ENCODE measurements at places on chromosomes 16 and 17. TPM values are rescaled to one million over a fixed set of nuclear protein-coding genes. Genes with fewer than 3 reads are reported as not detected.

CCL15 gene
- not detected for total RNA-seq

GRCh38 chr16:23842137-23842600, 6.4 kb downstream of the PRKCB start:
- no peak for DNase-seq

DNA sequence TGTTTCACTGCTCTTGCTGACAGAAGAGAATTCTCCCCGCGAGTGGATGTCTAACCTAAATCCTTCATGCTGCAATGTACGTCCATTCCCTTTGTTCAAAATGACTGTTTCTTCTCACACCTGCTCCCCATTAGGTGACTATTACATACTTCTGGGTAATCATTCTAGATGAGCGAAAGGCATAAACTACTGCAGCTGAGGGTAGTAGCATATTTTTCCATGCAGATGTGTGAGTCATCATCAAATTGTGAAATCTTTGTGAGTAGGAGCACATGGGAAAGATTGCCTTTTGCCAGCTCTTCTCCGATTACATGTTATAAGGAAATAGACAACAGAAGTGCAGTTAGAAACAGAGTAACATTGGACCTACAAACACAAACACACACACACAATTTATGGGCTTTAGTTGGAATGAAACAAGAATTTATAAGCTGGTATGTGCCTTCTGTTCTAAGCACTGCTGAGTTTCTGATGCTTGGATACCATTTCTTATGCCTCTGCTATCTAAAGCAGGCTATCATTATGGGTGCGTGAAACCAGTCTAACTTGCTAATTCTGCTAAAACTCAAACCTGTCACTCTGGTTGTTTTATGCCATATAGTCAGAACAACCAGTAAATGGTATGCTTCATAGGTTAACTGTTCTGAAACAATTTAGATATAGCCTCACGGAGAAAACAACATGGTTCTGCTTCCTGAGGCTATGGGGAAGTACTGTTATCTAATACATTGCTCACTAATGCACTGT, 346.9 kb upstream of the PSMD7 start:
- DNase-seq = no peak

GRCh38 chr17:14448818-14449217, 147.9 kb downstream of the HS3ST3B1 start:
- no peak for DNase-seq

- no peak for DNase-seq
Measured at GRCh38 chr16:82738699-82739098, 111.9 kb downstream of the CDH13 start.

DNA sequence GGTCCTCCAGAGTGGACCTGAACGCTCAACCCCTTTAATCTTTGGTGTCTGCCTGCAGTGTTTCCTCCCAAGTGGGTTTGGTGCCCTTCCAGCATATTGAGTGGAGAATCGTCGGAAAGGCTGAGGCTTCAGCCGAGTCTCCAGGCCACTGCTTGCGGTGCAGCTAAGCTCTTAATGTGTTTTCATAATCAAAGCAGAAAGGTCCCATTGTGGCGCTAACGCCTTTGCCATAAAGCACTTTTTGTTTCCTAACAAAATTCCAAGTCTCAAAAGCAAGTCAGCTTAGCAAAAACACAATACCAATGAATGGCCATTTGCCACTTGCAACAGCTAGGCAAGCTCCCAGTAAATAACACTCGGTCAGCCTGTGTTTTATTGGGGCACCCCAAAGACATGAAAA, 57.6 kb downstream of the KSR1 start:
- DNase-seq = no peak

GRCh38 chr17:55394357-55395021, 27.1 kb downstream of the MMD start:
- DNase-seq = no peak

DNA sequence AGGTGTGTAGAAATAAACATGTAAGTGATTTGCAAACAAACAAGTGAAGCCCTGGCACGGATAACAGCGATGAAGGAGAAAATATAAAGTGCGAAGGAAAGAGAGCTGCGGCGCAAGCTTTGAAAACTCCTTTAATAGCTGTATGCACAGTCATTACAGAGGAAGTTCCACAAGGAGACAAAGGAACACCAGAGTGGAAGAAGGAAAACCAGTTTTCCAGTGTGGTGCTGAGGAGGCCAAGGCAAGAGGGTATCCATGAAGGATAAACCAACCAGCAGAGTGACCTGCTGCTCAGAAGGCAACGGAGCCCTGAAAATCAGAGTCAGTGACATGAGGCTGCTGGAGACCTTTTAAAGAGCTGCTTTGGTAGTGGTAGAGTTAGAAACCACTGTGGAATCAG, 24.4 kb downstream of the METTL16 start:
- no peak for DNase-seq
